RWPE2 (cell line): ENCODE measurements at places on chromosomes 7 and 10.

GRCh38 chr7:121847041-121847440 lies 25.9 kb upstream of the PTPRZ1 start:
- H3K27ac ChIP-seq = no peak overlapping the region
- no peaks in the 10 kb centered on the region for H3K4me1 ChIP-seq
- DNase-seq = no peak
- H3K27me3 ChIP-seq = no peaks in the 10 kb centered on the region
- no peaks in the 10 kb centered on the region for H3K36me3 ChIP-seq

DNA sequence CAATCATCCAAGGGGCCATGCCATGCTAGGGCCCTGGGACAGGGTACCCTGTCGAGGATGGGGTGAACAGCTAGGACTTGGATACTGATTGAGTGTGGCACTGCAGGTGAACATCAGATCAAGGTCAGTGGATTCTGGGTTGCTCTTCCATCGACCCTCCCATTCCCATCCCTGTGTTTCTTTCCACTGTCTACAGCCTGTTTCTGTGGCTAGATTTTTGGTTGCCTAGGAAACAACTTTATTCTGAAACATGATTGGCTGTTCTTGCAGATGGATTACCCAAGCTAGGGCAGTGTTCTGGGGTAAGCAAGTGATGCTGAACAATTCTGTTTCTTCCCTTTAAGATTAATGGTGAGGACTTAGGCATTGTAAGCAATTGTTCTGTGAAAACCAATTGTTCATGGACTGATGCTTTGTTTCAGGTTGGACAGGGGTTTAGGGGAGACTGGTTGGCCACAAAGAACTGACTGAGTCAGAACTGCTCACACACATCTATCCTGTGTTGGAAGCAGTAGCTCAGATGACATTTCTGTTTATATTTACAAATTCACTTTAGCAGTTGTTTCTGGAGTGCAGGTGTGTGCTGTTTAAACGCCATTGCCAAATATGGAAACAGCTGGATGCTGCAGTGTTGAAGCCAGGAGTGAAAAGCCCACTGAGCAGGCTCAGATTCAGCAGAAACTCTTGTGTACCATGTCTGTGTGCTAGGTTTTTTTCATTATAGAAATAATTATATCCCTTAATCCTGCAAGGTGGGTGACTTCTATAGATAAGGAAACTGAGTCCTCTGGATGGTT lies 102.3 kb upstream of the BTBD16 start:
- no peaks in the 10 kb centered on the region for H3K27me3 ChIP-seq
- H3K27ac ChIP-seq = no peak overlapping the region
- no peaks in the 10 kb centered on the region for H3K4me1 ChIP-seq
- no peak for DNase-seq
- H3K4me3 ChIP-seq = no peak overlapping the region

DNA sequence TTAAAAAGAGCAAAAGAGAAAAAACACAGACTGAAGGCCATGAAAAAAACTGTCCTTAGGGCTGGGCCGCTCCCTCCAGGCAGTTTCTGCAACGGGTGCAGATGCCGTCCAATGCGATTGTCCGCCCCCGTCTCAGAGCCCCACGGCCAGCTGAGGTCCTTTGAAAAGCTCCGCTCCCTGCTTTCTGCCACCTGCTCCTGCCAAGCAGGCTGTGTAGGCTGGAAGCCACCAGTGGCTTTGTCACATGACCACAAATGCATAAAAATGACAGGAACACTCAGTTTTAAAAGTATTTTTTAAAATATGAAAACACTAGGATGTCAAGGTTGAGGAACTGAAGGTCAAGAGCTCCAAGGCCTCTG lies 71.7 kb downstream of the AMZ1 start:
- H3K4me1 ChIP-seq = peaks cover 32% of the 10 kb centered on the region
- no peak for DNase-seq
- no peaks in the 10 kb centered on the region for H3K27me3 ChIP-seq
- H3K36me3 ChIP-seq = peaks cover 17% of the 10 kb centered on the region
- H3K4me3 ChIP-seq = no peak overlapping the region

DNA sequence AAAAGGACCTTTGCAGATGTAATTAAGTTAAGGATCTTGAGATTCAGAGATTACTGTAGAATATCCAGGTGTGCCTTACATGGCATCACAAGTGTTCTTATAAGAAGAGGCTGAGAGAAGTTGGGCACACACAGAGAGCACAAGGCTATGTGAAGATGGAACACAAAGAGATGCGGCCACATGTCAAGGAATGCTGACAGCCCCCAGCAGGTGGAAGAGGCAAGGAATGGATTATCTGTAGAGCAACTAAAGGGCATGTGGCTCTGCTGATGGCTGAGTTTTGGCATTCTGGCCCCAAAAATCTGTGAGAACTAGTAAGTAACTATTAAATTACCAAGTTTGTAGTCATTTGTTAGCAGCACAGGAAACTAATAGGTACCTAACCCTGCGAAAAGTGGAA lies 640.7 kb upstream of the PCDH15 start:
- no peak for DNase-seq
- H3K36me3 ChIP-seq = no peaks in the 10 kb centered on the region
- H3K27ac ChIP-seq = no peak overlapping the region
- no peak overlapping the region for H3K4me3 ChIP-seq
- no peaks in the 10 kb centered on the region for H3K27me3 ChIP-seq
- H3K4me1 ChIP-seq = no peaks in the 10 kb centered on the region

- no peak overlapping the region for H3K4me3 ChIP-seq
- peaks cover 16% of the 10 kb centered on the region for H3K4me1 ChIP-seq
- DNase-seq = no peak
- H3K36me3 ChIP-seq = no peaks in the 10 kb centered on the region
Measured at GRCh38 chr7:108232076-108232475, 101.9 kb upstream of the LAMB4 start.
